ENCODE measurements at places on chromosomes 4 and X.

GRCh38 chr4:64799751-64800150 is 390.5 kb upstream of the TECRL start:
- no peak for DNase-seq

DNA sequence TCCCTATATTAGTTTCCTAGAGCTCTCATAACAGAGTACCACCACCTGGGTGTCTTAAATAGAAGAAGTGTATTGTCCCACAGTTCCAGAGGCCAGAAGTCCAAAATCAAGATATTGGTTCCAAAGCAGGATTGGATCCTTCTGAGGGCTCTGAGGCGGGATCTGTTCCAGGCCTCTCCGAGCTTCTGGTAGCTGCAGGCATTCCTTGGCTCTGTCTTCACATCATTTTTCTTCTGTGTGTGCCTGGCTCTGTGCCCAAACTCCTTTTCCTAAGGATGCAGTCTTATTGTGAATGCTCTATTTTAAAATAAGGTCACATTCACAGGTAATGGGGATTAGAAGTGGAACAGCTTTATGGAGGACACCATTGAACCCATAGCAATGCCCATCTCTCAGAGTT is 253.7 kb upstream of the TAPT1 start:
- DNase-seq: peak; percentile 30

GRCh38 chr4:138865765-138866164 is 149.8 kb upstream of the NOCT start:
- DNase-seq: no peak

- DNase-seq: peak; percentile 88
Measured at GRCh38 chrX:24231131-24231540, 81.6 kb downstream of the ZFX start.

DNA sequence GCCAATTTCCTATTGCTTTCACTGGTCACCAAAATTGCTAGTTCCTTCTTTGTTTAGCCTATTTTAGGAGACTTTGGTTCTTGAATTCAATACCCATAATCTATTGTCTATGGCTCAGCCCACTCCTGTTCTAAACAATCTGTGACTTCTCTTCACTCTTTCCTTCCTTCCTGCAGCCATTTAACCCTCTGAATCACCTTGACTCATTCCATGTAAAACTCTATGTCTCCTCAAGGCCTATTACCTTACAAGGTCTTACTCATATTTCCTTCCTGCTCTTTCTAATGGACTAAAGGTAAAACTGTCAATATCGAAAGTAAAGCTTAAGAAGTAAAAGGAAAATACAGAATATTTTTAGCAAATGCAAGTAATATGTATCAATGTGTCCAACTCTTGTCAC is 301.6 kb downstream of the ARHGAP24 start:
- DNase-seq: no peak

DNA sequence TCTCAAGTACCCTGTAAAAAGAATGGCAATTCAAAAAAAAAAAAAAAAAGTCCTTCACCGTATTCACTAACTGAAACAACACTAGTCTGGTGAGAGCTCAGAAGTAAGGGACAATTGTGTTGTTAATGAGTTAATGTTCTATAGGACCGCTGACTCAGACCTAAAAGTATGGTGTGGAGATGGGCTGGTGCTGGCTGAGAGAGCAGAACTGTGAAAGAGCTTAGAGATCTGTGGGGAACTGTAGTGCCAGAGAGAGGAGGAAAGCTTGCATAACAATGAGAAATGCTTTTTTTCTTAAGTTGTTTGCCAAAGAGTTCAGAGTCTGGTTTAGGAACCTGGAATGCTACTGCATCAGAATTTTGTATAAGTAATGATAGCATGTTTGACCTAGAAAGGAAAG is 65.1 kb downstream of the LHFPL1 start:
- peak; percentile 66 for DNase-seq

DNA sequence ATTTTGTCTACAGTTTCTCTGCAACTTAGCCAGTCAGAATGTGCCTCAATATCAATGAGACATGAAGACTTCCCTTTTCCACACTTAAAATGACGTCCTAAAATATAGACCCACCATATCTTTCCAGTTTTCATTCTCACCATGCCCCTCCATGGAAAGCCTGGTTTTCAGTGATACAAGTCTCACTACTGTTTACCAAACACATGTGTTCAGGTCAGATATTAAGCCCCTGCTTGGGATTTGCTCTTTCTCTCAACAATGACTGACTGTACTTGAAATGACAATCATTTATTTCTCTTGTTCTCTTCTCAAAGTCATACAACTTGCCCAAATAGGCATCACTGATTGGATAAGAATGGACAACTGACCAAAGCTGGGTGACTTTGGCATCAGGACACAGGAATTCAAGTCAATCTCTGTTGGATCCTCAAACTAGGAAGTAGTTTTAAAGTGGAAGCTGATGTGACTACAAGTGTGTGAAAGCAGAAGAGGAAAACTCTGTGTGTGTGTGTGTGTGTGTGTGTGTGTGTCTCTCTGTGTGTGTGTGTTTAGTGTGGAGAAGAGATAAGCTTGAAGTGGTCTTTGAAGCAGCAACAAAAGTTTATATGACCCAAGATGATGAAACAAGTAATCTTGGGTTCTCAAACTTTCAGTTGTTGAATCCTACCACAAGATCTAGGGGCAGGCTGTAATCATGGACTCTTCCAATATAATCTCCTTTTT is 217.4 kb upstream of the FGF13 start:
- no peak for DNase-seq

GRCh38 chrX:153723351-153724251 is 586 bp downstream of the BCAP31 start:
- peak; percentile 14 for DNase-seq

GRCh38 chrX:12865359-12865758 is 1.5 kb upstream of the TLR7 start:
- no peak for DNase-seq

DNA sequence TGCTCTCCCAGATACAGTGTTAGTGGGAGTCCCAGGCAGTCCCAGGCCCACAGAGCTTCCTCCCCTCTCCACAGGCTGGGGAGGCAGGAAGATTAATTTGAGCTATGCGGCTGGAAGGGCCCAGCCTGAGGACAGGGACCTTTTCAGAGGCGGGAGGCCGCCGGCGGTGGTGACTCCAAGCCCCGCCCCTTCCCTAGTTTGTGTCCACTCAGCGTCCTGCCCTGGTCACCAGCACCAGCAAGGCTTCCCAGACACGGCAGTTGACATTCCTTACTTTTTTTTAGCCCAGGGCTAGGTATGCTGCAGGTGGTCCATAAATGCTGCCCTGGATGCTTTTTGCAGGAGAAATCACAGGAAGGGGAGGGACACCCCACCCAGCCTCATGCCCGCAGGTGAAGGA is 67.7 kb upstream of the LRPAP1 start:
- DNase-seq: no peak

GRCh38 chr4:140281828-140282552 is 91.5 kb upstream of the SCOC start:
- peak; percentile 7 for DNase-seq

- peak; percentile 14 for DNase-seq
Measured at GRCh38 chrX:96997196-96997595, 113.5 kb downstream of the RPA4 start.

- DNase-seq: no peak
Measured at GRCh38 chrX:7115557-7115956, 32.0 kb upstream of the STS start.

DNA sequence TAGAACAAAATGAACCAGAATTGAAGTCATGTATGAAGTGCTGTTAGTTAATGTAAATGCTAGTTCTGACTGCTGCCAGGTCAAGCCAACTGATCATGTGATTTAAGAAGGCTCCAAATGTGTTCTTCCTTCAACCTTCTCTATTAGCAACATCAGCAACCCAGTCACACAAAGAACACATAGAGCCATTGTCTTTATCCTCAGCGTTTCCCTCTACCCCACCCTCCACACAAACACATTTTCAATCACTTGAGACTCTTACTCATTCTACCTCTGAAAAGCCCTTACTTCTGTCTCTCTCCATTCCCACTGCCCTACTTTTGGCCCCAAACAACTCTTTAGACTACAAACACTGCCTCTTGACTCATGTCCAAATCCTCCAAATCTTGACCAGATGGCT is 89.7 kb upstream of the KDR start:
- no peak for DNase-seq

GRCh38 chr4:27022963-27023362 is 162.3 kb downstream of the STIM2 start:
- no peak for DNase-seq

- peak; percentile 97 for DNase-seq
Measured at GRCh38 chr4:126899331-126899801, 733.4 kb upstream of the INTU start.

GRCh38 chr4:83753260-83753659 is 217.4 kb downstream of the GPAT3 start:
- DNase-seq: no peak

DNA sequence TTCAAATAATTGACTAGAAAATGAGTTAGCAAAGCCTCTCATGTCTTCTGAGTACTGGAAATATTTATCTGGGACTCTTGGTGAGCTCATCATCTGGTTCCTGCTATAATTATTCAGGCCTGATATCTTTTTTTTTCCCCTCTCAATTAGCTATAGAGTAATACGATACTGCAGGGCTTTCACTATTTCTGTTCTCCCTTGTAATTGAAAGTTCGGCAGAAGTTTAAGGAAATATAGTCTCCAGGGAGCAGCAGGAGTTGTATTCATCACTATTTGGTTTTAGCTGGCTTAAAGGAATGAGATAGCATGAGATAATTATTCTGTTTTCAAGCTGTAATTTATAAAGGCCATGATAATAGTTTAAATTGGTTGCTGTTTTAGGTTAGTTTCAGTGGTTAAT is 378.6 kb upstream of the EPHA5 start:
- peak; percentile 28 for DNase-seq

GRCh38 chrX:143634309-143634662 is 1.6 kb downstream of the SLITRK4 start:
- no peak for DNase-seq

DNA sequence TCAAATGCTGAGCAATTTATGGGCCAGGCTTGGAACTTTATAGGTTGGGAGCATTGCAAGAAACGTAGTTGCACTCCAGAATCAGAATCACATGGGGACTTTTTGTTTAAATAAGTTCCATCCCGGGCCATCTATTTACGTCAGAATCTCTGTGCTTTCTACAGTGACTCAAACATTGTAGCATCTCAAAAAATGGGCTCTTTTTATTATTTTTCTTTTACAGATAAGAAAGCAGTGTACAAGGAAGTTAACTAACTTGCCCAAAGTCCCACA is 10.2 kb downstream of the CC2D2A start:
- DNase-seq: peak; percentile 25

DNA sequence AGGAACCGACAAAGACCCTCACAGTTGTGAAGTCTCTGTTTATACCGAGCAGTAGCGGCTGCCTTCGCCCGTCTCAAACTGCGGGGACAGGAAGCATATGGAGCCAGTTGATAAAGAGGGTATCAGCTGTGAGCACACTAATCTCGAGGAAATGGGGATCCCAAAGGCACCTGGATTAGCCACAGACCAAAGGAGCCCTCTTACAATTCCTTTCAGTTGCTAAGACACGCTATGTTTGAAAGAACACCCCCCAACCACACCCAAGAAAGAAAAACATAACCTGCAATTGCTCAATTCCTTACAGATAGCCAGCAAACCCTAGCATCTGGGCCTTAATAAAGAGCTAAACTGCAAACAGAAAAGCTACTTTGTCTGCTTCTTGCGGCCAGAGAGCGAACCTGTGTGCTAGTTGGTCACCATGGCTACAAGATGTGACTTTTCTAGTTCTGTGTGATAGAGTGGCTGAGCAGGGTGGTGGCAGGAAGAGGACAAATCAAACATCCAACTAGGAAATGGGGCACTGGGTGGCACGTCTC is 23.3 kb upstream of the CHRNA9 start:
- DNase-seq: no peak

DNA sequence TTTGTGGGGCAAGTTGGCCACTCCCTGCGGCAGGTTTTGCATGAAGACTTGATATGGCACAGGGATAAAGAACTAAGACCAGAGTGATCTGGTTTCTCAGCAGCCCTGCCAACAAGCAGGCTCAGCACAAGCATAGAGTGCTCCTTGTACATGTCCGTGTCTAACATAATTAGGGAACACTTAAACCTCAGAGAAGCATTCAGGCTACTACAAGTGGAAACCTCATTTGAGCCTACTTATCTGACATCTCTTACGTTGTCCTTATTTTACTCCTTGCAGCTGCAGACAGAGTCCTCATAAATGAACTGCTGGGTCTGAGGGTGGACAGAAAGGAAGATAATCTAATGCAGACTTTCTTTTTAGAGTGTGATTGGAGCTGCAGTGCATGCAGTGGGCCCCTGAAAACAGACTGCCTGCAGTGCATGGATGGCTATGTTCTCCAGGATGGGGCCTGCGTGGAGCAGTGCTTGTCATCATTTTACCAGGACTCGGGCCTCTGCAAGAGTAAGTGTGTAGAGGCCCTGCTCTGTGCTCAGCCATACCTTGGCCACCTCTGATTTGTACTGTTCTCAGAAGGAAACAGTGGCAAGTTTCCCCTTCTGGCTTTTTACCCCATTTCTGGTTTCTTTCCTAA is 179.1 kb upstream of the ANXA3 start:
- no peak for DNase-seq

- DNase-seq: peak; percentile 92
Measured at GRCh38 chr4:119113033-119113655, 22.5 kb upstream of the MYOZ2 start.

DNA sequence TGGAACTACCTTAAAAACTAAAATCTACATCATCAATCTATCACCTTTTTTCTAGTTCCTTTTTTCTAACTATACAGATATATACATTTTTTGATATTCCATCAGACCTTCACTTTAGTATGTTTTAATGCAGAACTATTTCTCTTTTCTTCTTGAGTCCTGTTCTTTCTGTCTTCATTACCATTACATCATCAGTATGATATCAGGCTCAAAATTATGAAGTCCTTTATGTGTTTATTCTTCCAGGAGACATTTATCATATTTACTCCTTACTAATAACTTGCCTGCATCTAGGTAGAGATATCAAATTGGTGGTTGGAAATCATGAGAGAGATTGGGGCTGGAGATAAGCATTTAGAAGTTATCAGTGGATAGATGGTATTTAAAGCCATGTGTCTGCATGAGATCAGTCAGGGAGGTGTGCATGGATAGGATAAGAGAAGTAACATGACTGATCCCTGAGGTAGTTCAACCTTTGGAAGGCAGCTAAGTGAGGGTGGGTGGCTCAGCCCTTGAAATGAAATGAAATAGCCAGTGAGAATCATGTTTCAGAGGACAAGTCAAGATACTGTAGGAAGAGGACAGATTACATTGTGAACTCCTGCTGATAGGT is 43.1 kb downstream of the MRPL1 start:
- DNase-seq: no peak

DNA sequence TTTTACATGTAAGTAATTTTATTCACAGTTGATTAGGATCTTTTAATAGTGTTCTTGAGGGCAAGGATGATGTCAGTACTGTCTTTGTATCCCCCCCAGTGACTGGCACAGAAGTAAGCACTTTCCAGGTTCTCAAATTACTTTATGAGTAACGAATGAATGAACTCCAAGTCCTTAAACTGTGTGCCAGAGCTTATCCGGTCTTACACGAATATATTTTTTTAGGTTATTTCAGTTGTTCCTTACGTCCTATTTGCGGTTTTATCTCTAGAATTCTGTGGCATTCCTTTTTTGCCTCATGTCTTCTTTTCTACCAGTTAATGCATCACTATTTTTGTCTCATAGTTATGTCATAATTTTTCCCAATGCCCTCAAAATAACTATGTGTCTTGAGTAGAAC is 106.9 kb upstream of the MID1IP1 start:
- no peak for DNase-seq

GRCh38 chrX:54745676-54746075 is 52.4 kb downstream of the ITIH6 start:
- DNase-seq: no peak

GRCh38 chr4:146170149-146170548 is 5.4 kb upstream of the LSM6 start:
- no peak for DNase-seq
